ENCODE measurements at places on chromosomes 7 and 10.

GRCh38 chr7:116829041-116829440 is 33.3 kb upstream of the CAPZA2 start:
- DNase-seq, result no peak

GRCh38 chr10:47257396-47258120 is 42.4 kb upstream of the GDF10 start:
- no peak for DNase-seq

DNA sequence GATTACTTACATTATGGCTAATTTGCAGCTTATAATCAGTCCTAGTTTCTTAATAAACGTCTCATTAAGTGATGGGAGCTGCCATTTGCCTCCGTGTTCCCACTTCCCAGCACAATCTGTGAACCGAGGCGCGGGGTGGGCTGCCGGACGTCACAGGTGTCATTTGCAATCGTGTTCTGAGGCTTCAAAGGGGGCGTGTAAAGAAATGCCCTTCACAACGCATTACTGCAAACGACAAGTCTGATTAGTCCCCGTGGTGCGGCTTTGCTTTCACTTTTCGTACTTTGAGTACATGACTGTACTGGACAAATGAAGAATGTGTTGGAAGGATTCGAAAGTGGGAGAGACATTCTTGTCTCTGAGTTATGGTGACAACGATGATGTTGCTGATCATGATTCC is 614.2 kb upstream of the ADARB2 start:
- no peak for DNase-seq

- no peak for DNase-seq
These were observed 52.7 kb downstream of the DENND11 start for GRCh38 chr7:141649137-141649864.

- DNase-seq, result no peak
These were observed 304.8 kb downstream of the GLRX3 start for GRCh38 chr10:130440971-130441370.

GRCh38 chr7:95631527-95631926 is 35.2 kb upstream of the PDK4 start:
- no peak for DNase-seq

DNA sequence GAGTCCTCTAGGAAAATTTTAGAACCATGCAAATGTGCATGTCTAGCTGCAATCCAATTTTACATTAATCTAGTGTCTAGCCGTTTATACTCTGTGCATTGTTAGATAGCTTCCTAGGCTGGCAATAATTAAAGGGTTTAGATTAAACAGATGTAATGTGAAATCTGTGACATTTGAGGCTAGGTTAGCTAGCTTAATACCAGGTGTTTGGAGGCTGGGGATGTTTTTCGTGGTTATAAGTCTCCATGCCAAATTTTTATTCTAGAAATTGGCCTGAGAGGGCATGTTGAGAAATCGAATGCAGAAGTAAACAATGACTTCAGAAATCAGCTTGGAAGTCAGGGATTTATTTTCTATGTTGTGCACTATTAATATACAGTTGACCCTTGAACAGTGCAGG is 94.2 kb downstream of the ST7 start:
- DNase-seq, result no peak

DNA sequence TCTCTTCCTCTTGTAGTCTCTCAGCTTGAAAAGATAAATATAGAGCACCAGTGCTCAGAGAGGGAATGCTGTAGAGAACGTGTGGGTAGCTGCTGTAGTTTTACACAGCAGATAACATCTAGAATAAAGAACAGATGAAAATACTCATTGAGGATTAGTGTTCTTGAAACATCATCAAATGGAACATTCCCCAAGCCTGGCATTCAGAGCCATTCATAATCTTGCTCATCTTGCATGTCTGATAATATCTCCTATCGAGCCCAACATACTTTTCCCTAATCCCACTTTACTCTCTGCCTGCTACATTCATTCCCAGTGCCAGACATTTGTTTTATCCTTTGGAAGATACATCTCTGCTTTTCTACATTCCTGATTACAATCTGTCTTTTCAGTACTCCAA is 35.2 kb downstream of the MCU start:
- DNase-seq, result no peak

GRCh38 chr10:118403967-118404366 is 61.8 kb upstream of the FAM204A start:
- no peak for DNase-seq

DNA sequence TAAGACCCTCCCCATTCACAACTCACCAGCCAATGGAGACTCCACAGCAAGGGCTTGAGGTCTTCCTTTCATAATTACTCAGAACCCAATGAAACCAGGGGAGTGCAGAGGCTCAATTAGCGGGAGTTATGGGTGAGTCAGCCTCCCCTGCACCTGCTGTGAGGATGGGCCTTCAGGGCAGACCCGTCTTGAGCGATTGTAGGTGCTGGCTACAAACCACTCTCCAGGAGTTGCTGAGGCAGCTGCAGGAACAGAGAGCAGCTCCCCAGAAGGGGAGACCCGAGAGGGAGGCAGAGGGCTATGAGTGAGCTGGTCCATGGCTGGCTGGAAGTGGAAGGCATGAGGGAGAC is 58.5 kb upstream of the SORCS3 start:
- DNase-seq, result no peak

DNA sequence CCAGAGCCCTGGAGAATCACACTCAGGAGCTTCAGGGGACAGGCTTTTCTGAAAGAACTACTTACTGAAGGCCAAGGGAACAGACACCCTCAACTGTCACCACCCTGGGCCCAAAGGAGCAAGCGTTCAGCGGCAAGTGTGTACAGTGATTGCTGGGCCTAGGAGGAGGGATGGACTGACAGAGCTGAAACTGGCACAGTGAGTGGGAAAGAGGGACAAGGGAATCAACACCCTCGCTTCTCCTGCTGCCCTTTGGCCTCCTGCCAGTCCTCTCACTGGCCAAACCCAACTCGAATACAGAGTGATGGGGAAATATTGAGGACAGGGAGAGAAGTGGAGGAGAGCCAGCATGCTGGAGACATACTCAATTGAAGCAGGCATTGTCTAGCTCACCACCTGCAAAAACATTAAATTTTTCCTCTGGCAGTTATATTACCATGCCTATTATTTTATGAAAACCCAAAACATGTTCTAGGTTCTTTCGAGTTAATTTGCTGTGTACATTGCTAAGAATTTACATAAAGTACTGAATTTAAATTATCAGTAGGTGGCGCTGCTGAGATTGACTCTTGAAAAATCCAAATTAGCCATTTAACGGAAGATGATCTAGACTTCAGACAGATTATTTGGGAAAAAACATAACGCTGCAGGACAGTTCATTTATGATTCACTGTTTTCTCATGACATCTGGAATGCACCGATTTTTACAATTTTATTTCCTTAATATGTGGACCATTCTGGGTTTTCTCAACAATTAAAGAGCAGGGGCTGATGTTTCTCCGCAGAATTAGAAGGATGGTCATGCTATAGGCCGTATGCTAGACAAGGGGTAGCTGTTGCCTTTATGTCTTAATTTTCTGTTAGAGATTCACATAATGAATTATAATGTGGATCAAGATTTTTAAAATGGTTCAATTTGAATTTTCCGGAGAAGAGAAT is 14.7 kb upstream of the TMEM236 start:
- DNase-seq, result no peak

- DNase-seq, result no peak
These were observed 5.5 kb downstream of the ZNF775 start for GRCh38 chr7:150384406-150385301.

DNA sequence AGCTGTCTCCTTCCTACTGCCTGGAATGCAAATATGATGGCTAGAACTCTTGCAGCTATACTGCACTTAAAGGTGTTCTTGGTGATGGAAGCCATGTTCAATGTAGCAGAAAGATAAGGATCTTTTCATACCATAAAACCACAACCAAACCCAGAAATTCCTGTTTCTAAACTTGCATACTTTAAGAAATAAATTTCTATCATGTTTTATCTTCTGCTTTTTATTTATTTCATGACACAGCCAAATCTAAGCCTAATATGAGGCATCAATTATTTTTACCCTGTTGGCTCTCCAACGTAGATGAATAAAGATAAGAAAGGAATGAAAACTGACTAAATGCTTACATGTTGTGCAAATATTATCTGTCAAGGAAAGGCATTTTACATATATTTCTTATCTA is 224.1 kb downstream of the DOCK4 start:
- no peak for DNase-seq

DNA sequence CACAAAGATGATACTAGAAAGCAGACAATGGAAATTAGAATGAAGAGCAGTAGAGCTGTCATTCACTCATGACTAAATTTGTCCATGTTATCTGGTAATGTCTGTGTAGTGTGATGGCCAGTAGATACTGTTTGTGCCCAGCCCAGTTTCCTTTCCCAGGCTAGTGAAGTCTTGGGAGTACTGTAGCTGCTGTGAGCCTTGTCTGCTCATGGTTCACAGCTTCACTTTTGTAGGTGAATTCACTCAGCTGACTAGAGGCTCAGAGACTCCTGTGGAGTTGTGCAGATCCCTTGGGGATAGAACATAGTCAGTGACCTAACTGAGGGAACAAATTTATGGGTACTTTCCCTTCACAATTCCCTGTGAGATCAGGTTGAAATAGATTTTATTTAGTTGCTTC is 572.5 kb downstream of the ARL4A start:
- DNase-seq, result no peak

DNA sequence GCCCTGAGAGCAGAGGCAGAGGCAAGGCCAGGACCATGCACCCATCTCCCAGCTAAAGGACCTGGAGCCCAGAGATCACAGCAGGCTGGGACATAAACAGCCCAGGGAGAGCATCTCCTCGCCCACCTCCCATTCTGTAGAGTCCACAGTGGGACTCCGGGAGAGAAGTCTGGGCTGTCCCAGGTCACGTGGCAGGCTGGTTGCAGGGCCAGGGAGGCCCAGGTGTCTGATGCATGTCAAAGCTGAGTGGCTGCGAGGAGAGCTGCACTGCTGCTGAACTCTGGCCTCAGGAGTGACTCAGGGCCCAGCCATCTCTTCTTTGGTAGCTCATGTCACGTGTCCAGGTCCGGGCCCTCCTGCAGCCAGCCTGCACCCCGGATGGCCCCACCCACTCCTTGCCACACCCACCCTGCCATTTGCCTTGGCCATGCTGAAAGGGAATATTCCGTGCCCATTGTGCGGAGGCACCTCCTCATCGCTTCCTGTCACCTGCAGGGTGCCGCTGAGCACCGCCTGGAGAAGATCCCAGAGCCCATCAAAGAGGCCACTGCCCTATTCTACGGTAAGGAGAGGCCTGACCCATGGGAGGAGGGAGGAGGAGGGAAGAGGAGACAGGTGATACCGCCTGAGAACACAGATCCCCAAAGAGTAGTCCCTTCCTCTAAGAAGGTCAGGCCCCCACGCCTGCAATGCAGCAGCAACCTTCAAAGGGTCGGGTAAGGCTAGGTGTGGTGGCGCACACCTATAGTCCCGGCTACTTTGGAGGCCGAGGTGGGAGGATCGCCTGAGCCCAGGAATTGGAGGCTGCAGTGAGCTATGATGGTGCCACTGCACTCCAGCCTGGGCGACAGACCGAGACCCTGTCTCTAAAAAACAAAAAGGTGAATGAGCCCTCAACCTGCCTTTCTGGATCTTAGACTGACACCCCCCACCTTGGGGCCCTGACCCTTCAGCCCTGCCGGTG is 12.6 kb upstream of the SH2B2 start:
- DNase-seq, result no peak

GRCh38 chr10:88553116-88553752 is 29.9 kb downstream of the RNLS start:
- peak; percentile 4 for DNase-seq

Measured in stimulated activated naive B cell treated with anti-CD40 and anti-IgM and Interleukin-4, amounts not matched to agents 10 μg/mL and 1 μg/mL and 100 μg/mL, for 72 hours (primary cell).